ENCODE measurements at places on chromosomes 11 and 22.
A peak's percentile ranks its signal among the peaks of the same experiment; 100 is the strongest.

GRCh38 chr11:133834682-133835592 is 10.4 kb downstream of the SPATA19 start:
- peak; percentile 86 for DNase-seq

- no peak for DNase-seq
Measured at GRCh38 chr11:75759832-75760231, 8.7 kb upstream of the DGAT2 start.

DNA sequence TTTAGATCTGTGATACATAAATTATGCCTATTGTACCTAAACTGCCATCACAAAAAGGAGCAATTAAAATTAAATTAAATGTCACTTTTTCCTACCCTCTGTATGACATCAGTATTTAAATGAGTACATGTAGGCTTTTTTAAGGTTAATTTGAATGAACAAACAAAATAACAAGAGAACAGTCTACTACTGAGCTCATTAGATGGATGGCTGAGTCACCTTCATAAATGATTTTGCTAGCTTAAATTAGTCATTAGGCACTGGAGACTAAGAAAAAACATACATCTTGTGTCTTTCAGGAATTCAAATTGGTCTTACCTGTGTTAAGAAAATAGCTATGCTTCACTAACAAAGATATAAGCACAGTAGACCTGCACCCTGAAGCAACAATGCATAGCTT is 153.6 kb downstream of the RCN1 start:
- no peak for DNase-seq

- no peak for DNase-seq
Measured at GRCh38 chr11:123556633-123557032, 97.8 kb downstream of the SCN3B start.

DNA sequence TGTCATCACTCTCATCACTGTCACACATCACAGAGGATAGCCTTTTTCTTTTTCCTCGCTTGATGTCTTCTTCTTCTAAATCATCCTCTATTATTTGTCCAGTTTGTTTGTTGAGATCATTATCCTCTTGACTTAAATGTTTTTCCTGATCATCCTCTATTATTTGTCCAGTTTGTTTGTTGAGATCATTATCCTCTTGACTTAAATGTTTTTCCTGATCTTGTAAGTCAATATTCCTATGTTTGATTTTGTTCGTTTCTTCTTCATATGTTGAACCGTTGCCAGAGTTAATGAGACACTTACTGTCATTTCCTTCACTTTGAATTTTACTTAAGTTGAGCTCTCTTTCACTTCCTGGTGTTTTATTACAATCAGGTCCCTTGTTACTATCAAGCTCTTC is 5.6 kb downstream of the CCDC82 start:
- DNase-seq, result no peak

- DNase-seq, result peak; percentile 91
Measured at GRCh38 chr22:25153961-25154666, 45.5 kb upstream of the CRYBB3 start.

GRCh38 chr11:34006876-34007275 is 44.7 kb upstream of the CAPRIN1 start:
- DNase-seq, result no peak
